ENCODE measurements at places on chromosomes 16 and 17.
A peak's percentile ranks its signal among the peaks of the same experiment; 100 is the strongest.

DNA sequence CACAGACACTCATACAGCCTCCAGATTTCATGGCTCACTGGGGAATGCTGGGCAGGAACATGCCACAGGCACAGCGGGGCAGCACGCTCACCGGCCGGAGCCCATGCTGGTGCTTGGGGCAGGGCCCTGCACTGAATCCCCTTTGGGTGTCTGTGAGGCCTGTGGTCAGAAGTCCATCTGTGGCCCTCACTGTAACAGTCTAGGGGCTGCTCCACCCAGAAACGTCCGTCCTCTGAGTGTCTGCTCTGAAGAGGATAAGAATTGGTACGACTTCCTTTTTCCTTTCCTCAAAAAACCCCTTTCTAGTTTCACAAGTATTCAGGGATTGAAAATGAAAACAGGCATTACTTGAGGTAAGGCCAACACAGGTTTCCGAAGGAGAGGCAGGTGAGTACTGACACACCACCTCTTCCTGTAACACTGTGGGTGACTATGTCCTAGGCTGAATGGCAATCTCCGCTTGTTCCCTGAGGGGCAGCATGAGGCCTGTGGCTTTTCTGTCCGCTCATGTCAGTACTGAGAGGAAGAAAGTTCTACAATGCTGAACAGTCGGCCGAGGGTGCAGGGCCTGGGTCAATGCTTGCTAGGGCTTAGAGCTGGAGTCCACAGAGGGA is 42.5 kb downstream of the TMEM11 start:
- DNase-seq: peak; percentile 30

GRCh38 chr16:68744744-68745280 is 7.7 kb downstream of the CDH1 start:
- DNase-seq: no peak

DNA sequence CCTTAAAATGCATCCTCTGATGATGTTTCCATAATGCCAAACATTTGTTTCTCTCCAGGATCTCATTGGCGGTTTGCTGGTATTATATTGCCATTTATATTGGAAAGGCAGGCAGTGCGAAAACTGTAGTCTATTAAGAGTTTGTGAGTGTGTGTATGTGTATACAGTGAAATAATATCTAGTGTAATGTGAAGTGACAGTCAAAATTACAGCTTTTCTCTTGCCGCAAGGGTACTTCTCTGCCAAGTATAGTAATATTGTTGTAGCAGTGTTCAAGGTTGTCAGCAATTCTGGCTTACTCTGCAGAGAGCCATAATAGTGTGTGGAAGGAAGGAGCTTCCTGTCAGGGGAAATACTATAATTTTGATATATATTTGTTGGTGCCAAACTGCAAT is 178.6 kb downstream of the WWOX start:
- DNase-seq: no peak

DNA sequence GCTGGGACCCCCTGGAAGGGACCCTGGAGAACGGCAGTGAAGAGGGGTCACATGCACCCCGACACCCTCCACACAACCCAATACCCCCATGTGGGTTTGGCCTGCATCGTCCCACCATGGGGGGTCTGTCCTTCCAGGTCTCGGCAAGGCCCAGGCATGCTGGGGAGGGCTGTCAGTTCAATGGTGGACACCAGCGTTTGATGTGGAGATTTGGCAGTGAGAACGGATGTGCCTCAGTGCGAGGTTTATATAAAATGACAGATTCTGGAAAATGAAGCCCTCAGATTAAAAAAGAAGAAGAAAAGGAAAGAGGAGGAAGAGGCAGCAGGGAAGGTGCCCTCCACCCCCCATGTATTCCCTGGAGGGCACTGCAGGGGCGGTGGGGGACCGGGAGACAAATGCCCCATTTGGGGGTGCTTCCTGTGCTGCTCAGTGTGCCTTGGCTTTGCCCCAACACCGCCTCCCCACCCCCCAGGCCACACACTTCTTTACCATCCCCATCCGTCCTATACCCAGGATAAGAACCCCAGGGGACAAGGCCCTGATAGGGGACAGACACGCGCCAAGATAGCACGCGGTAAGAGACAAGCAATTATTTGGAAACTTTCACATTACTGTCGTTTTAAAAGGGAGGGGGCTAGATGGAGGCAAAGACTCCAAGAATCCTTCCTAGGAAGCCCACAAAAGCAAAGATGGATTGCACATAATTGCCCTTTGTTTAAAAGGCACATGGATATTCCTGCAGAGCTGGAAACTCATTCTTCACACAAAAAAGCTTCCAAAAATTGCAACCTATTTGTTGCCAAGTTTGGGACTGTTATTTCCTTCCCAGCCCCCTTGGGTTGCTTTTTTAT is 21.0 kb downstream of the RBFOX3 start:
- DNase-seq: no peak

All from activated T-cell treated with anti-CD3 and anti-CD28 coated beads, Interleukin-2, amount 50 U/mL, for 48 hours (primary cell).